ENCODE measurements at places on chromosomes 1 and 21.

GRCh38 chr1:43996733-43997115, 5.3 kb downstream of the CCDC24 start:
- DNase-seq, result no peak

GRCh38 chr1:3022511-3022973, 1.3 kb downstream of the ACTRT2 start:
- DNase-seq, result no peak

- no peak for DNase-seq
Measured at GRCh38 chr1:230869500-230869899, 1.2 kb upstream of the C1orf198 start.

- DNase-seq, result no peak
Measured at GRCh38 chr1:46718340-46718726, 581 bp downstream of the EFCAB14 start.

- DNase-seq, result no peak
Measured at GRCh38 chr1:179228783-179229213, 679 bp downstream of the ABL2 start.

- DNase-seq, result no peak
Measured at GRCh38 chr1:55399346-55399745, 184.2 kb upstream of the USP24 start.

DNA sequence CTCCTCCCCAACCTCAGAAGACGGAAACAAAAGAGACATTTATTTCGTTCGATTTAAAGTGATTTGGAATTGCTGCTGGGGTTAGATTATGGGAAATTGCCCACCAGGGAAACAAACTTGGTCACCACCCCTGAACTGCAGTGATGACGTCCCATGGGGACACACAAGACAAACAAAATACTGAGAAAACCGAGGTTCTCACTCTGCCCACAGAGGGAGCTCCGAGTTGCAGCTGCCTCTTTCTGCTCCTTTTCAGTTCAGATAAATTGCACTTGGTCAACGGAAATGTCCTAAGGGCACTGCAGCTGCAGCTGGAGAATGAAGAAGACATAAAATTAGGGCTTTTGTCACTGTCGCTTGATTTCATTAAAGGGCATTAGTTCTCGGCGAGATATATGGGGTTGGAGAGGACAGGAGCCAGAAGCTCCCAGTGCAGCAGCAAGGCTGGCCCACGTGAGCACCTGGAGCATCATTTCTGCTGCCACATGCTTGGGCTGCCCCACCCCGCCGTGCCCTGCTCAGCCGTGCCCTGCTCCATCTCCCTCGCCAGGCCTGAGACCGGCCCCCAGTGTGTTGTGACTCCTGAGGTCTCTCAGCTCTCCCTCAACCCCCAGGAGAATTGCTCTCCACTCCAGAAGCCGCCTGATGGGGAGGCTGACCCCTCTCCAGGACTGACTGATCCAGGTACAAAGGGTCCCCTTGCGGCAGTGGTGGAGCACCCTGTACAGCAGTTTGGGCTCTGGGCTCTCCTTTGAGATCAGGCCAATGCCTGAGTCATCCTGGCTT, 231.7 kb upstream of the AJAP1 start:
- no peak for DNase-seq

- no peak for DNase-seq
Measured at GRCh38 chr1:115560027-115560426, 81.7 kb upstream of the VANGL1 start.

- no peak for DNase-seq
Measured at GRCh38 chr1:230158415-230159291, 91.6 kb downstream of the GALNT2 start.

DNA sequence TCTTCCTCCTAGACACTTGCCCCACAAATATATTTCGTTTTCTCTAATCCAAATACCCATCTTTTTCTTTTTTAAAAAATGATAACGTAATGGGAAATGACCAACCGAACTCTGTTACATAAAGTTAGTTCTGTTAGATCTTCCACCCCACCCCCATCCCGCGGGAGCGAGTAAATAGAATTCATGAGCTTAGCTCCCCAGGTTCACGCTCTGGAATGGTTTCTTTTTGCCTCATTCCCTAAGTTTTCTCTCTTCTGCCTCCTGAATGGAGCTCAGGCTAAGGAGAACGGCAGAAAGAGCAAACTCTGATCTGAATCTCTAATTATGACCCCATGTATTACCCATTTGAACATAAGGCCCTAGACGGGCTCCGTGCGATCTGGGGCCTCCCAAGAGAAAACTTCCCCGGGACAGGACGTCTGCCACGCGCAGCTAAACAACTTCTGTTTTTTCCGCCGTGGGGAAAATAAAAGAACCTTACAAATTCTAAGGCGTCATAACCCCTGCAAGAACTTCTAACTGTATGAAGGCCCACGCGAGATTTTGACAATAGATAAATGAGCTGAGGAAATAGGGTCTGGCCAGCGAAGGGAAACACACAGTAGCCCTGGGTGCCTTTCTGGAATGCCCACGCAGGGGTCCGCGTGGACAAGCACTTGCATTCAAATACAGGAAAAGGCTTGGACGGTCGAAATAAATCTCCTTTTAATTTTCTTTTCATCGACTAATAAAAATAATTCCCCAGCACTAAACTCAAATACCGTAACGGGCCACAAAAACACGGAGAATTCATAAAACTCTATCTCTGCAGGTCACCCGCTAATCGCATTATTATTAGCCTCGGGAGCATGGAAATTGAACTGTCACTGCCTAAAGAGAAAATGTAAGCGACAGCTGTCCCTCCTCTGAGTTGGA, 2.2 kb downstream of the TBX15 start:
- DNase-seq, result no peak

DNA sequence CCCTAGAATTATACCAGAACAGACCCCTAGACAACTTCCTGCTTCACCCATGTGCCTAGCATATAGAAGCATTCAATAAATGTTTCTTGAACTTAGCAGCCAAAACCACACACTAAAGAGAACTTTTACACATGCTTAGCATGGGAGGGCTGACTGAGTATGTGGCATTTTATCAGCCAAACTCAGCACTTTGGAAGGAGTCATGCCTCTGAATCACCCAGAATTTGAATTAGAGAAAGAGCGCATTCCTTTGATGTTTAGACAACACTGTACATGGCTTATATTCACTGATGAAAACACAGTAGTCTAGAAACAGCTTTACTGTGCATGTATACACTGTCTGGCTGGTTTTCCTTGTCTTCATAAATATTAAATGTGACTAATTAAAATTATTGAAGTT, 26.1 kb downstream of the SPAG17 start:
- no peak for DNase-seq

GRCh38 chr1:118159569-118159968, 25.5 kb downstream of the SPAG17 start:
- no peak for DNase-seq

GRCh38 chr21:45170987-45171386, 96.6 kb downstream of the ADARB1 start:
- DNase-seq, result no peak

DNA sequence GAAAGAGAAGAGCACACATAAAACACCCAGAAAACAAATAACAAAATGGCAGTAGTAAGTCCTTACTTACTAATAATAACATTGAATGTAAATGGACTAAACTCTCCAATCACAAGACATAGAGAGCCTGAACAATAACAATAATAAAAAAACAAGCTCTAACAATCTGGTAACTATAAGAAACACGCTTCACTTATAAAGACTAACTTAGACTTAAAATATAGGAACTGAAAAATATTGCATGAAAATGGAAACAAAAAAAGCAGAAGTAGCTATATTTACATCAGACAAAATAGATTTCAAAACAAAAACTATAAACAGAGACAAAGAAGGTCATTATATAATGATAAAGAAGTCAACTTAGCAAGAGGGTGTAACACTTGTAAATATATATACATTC, 83.1 kb upstream of the LYPLAL1 start:
- no peak for DNase-seq

DNA sequence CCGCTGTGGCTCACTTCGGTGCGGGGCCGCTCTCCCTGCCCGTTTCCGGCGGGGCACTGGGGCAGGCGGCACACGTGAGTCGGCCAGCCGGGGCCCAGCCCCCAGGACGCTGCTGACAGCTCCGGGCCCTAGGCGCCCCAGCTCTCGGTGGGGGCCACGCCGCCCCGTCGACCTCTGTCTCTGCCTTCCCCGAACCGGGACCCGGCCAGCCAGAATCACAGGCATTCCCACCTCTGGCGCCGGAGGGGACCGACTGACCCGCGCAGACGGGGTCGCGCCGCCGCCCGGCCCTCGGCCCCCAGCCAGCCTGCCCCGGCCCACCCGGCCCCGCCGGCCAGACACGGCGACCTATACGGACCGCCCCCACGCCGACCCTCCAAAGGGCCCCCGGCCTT, 755 bp downstream of the SCMH1 start:
- DNase-seq, result no peak

DNA sequence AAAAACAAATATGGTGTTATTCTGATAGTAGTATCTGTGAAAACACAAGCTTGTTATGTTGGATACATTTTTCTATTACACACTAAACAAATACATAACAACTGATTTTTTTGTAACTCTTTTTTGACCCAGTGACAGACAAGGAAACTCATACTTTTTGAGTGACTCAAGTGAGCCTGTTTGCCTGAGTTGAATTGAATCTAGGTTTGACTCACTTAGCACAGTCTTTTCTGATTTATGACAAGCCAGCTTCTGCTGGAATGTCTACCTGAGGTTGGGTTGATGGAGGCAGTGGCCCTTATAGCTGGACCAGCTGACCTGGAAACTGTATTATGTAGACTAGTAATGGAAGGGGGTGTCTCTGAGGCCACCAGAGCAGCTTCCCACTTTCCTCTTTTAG, 4.2 kb upstream of the CLCA4 start:
- no peak for DNase-seq

GRCh38 chr1:20404466-20404865, 81.5 kb downstream of the CAMK2N1 start:
- DNase-seq, result no peak

DNA sequence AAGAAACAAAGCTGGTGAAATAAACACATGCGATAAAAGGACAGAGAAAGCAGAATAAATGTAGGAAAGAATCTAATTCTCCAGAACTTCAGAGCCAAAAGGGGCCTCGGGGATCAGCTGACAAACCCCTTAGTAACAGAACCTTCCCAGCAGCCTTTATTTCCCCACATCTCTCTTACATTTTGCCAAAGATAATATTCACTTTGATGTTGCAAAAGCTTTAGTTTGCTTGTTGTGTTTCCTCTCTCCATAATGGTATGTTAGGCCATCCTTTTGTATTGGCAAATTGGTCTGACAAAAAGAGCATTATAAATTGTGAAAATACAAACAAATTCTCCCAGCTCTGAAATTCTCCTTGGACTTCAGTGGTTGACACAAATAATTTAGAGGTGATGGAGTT, 54.9 kb downstream of the OPTC start:
- no peak for DNase-seq

- DNase-seq, result no peak
Measured at GRCh38 chr1:165355977-165356811, at the start of gene LMX1A. LMX1A (minus strand) TSS chr1:165356715; CDS start chr1:165355559, 1,156 bp downstream.

Measured in effector CD8-positive, alpha-beta T cell (primary cell).